ENCODE measurements at places on chromosomes 7 and 10.

DNA sequence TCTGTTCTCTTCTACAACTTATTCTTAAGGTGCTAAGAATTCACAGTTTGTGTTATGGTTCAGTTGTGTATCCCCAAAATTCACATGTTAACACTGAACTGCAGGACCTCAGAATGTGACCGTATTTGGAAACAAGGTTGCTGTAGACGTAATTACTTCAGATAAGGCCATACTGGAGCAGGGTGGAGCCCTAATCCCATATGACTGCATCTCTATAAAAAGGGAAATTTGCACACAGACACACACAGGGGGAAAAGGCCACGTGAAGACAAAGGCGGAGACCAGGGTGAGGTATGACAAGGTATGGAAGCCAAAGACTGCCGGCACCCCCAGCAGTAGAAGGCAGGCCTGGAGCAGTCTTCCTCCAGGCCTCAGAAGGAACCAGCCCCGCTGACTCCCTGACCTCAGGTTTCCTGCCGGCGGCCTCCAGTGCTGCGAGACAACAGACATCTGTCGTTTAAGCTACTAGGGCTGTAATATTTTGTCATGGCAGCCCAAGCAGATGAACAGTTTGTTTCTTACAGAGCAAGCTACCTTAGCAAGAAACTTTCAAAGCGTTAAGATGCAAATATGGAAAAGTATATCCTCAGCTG, 98.7 kb downstream of the PROSER2 start:
- DNase-seq: no peak

GRCh38 chr7:158744070-158744469, 39.5 kb upstream of the NCAPG2 start:
- DNase-seq: no peak

DNA sequence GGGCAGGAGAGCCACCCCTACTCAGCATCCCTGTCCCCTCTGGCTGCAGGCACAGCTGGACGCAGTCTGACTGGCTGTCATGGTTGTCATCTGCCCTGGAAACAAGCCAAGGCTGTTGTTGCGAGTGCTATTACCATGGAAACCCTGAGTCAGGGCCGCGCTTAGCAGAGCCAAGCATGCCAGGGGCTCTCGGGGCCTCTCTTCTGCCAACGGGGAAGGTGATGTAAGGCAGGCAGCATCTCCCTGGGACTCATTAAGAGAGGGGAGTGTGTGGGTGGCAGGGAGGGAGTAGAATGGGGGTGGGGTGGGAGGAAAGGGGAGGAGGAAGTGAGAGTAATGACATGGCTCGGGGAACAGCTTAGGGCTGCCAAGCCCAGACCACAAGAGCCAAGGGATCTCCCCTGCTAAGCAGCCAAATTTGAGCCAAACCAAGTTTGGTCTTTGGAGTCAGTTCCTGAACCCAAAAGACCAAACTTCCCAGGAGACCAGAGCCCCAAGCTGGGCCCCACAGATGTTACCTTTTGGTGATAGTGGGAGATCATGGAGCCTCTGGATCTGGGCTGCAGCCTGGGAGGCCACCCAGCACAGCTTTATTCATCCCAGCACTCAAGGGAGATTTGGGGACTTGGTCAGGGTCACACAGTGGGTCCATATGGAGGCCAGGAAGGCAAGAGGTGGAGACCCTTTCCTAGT, 67.6 kb downstream of the TMEM130 start:
- DNase-seq: peak; percentile 97

DNA sequence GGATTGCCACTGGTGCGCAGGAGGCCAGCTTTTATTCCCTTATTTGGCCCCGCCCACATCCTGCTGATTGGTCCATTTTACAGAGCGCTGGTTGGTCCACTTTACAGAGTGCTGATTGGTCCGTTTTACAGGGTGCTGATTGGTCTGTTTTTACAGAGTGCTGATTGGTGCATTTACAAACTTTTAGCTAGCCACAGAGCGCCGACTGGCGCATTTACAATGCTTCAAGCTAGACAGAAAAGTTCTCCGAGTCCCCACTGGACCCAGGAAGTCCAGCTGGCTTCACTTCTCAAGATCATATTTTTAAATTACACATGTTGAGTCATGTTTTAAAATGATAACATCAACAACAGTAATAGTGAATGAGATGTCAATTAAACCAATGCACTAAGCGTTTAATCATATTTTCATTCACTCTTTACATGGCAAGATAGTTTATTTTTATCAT, 128.3 kb downstream of the CUBN start:
- no peak for DNase-seq

GRCh38 chr7:105637755-105638154, 56.5 kb upstream of the EFCAB10 start:
- no peak for DNase-seq

GRCh38 chr10:128122931-128123330, 3.3 kb downstream of the MKI67 start:
- no peak for DNase-seq

- DNase-seq: no peak
These were observed 1240.4 kb downstream of the GATA3 start for GRCh38 chr10:9294865-9295264.

- peak; percentile 96 for DNase-seq
These were observed 12.3 kb downstream of the STX1A start for GRCh38 chr7:73707045-73707631.

DNA sequence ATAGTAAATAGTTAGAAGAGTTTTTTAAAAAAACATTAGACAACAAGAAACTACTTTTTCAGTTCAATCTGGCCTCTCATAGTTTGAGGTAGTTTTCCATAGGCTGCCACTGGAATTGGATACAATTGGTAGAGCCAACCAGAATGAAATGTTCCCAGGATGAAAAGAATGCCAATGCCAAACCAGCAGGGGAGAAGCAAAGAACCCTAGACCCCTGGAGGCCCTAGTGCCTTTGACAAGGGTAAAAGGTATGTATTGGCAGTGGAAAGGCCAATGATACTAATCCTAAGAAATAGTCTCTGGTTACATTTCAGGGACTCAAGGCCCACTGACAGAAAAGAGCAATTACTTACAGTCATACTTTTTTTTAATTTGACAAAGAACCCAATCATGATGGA, 77.4 kb upstream of the SEM1 start:
- DNase-seq: no peak

DNA sequence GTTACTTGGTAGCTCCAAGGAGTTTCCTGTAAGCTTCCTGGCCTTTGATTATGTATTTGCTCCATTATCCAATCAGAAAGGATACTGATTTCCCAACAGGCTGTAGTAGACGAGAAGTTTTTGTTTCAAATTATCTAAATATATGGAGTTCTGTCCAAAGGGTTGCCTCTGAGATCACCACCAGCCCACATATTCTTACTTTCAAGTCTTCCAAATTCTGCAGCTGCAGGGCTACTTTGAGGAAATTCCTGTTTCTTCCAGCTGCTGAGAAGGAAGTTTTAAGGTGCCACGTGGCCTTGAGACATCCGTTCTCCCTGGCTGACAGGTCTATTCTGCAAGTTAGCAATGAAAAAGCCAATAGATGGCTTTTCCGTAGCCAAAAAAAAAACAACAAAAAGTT, 286.0 kb downstream of the TWIST1 start:
- DNase-seq: no peak

- DNase-seq: peak; percentile 70
These were observed 15.8 kb downstream of the TSPAN12 start for GRCh38 chr7:120842121-120842621.

GRCh38 chr10:1160561-1161314, 104.6 kb downstream of the WDR37 start:
- no peak for DNase-seq

DNA sequence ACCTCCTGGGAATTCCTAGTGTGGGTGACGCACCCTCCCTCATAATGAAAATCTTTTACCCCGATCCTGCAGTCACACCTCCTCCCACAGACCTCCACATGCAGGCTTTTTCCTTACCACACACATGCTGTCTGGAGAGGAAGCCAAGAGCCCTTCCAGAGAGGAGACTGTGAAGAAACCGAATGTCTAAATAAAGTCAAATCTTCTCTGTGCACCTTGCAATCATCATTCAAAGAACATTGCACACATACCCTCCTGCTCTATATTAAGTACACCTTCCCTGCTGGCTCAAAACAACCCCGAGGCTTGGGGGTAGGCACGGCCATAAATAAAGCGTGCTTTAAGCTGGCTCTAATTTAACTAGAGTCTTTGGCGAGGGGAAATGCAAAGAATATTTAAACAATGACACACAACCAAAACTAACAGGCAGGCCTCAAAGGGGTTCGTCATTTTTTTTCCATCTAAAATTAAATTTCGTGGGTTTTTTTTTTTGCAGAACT, 34.9 kb downstream of the CALML3 start:
- no peak for DNase-seq

DNA sequence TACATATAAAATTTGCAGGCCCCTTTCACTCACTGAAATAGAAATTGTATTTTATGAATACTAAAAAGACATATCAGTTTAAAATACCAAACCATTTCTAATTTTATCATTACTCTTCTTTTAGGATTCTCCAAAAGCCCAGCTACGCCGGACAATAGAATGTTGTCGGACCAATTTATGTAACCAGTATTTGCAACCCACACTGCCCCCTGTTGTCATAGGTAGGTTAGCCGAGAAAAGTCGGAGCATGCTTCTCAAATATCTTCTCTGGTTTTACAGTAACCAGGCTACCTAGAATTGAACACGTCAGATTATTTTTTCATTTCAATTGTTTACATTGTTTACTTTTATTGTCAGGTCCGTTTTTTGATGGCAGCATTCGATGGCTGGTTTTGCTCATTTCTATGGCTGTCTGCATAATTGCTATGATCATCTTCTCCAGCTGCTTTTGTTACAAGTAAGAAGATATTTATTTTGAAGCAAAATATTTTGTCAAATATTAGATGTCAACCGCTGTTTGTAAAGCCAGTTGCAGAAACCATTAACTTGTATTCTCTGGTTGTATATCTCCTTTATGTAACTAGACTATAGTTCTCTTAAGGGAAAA, 57.6 kb downstream of the MMRN2 start:
- peak; percentile 36 for DNase-seq

DNA sequence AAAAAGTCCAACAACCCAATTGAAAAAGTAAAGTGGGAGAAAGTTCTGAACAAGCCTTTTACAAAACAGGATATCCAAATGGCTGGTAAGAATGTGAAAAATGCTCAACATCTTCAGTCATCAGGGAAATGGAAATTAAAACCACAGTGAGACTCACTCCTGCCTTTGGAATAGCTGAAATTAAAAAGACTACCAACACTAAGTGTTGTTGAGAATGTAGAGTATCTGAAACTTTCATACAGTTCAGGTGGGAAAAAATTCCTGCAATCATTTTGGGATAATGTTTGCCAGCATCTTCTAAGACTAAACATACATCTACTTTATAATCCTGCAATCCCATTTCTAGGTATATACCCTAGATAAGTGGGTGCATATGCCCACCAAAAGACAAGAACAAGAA, 395.1 kb downstream of the GRID1 start:
- DNase-seq: no peak

DNA sequence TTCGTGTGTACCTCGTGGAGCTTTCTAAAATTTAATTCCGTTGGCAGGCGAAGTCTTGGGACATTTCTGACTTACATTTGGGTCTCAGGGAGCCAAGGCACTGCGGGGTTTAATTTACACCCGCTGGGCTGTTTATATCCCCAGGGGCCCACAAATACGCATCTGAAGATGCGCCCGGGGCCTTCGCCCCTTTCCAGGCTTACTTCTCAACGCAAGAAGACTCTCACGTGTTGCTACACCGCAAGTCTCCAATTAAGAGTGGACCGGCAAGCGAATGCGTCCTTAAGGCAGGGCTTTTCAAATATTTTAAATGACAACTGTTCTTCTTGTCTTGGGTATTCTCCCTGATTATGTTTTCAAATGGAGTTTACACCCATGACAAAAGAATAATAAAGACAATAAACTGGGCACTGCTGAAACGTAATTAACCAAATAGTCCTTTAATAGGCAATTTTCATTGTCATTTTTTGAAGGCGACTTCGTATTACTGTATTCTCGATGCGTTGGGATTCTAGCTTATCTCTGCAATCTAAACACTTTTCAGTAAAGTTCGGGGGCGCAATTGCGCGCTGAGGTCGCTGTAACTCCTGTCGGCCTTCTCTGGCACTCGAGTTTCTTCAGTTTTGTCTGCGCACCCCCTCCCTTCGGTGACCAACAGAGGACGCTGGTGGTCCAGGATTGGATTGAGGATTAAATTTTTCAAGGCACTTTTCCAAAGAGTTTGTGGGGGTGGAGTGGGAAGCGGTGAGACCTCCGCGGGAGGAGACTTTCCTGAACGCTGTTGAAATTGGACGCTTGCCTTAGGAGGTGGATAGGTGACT, 837 bp upstream of the IGFBP3 start:
- peak; percentile 18 for DNase-seq

DNA sequence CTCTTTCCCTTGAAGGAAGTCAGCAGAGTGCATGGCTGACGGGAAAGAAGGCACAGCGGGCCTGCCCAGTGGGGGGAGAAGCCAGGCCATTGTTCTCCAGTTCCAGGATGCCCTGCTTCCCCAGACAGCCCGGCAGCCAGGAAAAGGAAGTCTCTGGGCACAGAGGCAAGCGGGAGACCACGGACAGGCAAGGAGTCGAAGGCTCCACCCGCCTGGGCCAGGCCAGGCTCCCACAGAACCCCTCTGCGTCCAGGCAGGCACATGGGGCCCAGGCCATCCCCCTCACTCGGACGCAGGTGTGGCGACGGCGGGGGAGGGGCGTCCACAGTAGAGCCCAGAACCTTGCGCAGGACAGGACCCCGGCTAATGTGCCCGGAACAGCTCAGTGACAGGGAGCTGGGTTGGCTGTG, 8.7 kb downstream of the GPR146 start:
- no peak for DNase-seq

- no peak for DNase-seq
These were observed 162.3 kb downstream of the SVIL start for GRCh38 chr10:29472301-29473086.

DNA sequence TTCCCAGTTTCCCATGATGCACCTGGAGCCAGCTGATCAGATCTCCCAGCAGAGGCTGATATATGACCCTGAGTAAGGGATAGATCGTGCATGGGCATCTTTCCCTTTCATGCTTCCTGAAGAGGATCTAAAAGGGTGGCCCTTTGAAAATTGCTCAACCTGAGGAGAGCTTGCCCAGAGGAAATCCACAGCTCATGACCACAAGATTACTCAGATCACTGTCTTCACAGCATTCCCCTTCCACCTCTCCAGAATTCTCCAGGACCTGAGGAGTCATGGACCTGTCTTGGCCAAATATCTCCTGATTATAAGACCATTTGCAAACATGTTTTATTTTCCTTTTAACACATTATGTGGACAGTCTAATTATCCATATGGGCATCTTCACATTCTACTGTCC, 328.1 kb downstream of the LHFPL3 start:
- no peak for DNase-seq

DNA sequence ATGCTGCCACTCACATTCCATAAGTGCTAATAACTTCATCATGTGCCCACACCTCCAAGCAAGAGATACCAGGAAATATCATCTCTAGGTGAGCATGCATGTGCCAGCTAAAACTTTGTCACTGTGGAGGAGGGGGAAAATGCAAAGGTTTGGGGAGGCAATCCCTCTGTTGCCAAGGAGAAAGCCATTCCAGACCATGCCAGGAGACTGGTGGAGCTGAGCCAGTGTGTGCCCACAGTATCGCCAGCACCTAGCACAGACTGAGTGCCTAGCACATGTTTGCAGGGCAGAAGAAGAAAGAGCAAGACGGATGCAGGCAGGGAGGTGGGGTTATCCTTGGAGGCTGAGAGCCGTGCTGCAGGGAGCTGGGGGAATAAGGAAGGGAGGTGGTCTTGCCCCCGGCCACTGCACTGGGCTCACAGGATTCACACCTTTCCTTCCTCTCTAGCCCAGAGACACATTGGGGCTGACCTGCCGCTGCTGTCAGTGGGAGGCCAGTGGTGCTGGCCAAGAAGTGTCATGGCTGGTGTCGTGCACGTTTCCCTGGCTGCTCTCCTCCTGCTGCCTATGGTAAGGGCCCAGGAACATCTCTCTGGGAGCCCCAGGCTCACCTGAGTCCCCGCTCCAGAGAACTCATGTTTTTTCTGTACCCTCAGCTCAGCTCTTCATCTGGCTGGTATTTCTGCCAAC, 10.8 kb downstream of the ADCYAP1R1 start:
- no peak for DNase-seq

Measured in COR-L47 (cell line).